OCI-LY7 (cell line): ENCODE measurements at places on chromosomes 1 and 21. TPM values are rescaled to one million over a fixed set of nuclear protein-coding genes. Genes with fewer than 3 reads are reported as not detected.

Gene GPR3
- total RNA-seq, result 0.22 and 0.25 TPM in 2 replicates

- DNase-seq, result no peak
Measured at GRCh38 chr1:101311146-101311920, 74.5 kb downstream of the S1PR1 start.

Gene IVL
- total RNA-seq, result not detected in 2 replicates

Gene CACNA1S
- not detected in 2 replicates for total RNA-seq

Gene FALEC
- 1.9 and 2.7 TPM in 2 replicates for total RNA-seq

GRCh38 chr1:186930238-186930637 lies 101.5 kb downstream of the PLA2G4A start:
- DNase-seq, result no peak

GRCh38 chr1:56125316-56125715 lies 454.0 kb downstream of the PLPP3 start:
- no peak for DNase-seq

Gene PLA2G2A
- not detected in 2 replicates for total RNA-seq

- no peak for DNase-seq
Measured at GRCh38 chr1:6269720-6270400, 9.0 kb upstream of the GPR153 start.

DNA sequence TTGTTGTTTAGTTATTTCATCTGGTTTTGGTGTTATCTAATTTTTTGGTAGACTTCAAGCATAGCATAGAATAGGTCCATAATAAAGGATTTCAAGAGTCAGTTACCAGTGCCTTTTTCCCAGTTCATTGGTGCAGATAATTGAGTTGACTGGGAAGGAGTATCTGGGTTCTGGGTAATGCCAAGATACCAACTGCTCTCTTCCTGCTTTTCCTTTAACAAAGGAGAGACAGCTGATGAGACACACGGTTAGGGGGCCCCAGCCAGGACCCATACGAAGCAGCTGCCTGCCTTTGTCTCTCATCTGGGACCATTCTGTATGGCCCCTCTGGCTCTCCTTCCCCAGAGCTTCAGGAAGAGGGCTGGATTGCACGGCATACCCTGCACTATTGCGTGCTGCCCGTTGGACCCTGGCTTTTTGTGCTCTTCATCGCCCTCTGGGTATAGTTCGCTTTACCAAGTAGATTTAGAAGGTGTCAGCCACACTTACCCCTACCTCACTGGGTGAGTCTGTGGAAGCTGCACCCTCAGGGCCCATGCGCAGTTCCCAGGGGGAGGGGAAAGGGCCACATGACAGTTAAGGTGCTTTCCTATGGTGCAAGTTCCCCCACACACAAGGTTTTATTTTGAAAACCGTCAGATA lies 7.0 kb downstream of the NAV1 start:
- DNase-seq, result no peak

GRCh38 chr1:232684371-232685105 lies 54.6 kb upstream of the SIPA1L2 start:
- no peak for DNase-seq

DNA sequence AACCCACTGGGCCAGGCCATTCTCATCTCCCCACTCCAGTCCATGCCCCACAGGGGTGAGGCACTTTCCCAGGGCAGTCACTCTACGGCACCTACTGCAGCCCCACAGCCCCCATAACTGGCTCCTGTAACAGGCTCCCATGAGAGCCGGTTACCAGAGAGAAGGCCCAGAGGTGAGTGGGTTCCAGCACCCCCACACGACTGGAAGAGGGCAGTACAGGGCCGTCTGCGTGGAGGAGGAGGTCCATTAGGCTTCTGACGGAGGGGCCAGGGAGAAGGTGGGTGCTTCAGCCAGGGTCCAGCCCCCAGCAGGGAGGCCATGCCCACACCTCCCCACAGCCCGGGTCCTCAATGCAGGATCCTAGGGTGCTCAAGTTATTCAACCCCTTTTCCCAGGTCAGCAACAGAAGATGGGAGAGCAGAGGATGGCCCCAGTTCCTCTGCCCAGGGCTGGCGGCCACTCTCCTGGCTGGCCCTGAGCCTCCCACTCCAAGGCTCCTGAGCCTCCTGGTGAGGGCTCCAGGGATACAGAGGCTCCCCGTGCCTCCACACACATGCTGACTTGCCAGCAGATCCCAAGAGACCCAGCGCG lies 1.6 kb downstream of the ACAP3 start:
- DNase-seq, result peak; percentile 62

Gene GPR37L1
- not detected in 2 replicates for total RNA-seq

Gene UBASH3A
- not detected in 2 replicates for total RNA-seq

DNA sequence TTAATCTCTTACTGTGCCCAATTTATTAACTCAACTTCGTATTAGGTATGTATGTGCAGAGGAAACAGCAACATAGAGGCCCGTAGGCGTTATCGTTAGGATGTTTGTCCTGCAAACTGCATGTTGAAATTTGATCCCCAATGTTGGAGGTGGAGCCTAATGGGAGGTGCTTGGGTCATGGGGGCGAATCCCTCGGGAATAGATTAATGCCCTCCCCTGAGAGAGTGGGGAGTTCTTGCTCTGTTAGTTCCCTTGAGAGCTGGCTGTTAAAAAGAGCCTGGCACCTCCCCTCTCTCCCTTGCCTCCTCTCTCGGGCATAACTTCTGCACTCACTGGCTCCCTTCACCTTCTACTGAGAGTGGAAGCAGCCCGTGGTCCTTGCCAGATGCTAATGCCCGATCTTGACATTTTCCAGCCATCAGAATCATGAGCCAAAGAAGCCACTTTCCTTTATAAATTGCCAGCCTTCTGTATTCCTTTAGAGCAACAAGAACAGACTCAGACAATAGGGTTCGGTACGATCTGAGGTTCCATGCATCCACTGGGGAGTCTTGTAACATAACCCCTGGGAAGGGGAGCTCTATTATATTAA lies 149.0 kb upstream of the RAB4A start:
- peak; percentile 33 for DNase-seq

Gene CYP4B1
- not detected in 2 replicates for total RNA-seq

Gene HES4
- total RNA-seq, result not detected in 2 replicates

DNA sequence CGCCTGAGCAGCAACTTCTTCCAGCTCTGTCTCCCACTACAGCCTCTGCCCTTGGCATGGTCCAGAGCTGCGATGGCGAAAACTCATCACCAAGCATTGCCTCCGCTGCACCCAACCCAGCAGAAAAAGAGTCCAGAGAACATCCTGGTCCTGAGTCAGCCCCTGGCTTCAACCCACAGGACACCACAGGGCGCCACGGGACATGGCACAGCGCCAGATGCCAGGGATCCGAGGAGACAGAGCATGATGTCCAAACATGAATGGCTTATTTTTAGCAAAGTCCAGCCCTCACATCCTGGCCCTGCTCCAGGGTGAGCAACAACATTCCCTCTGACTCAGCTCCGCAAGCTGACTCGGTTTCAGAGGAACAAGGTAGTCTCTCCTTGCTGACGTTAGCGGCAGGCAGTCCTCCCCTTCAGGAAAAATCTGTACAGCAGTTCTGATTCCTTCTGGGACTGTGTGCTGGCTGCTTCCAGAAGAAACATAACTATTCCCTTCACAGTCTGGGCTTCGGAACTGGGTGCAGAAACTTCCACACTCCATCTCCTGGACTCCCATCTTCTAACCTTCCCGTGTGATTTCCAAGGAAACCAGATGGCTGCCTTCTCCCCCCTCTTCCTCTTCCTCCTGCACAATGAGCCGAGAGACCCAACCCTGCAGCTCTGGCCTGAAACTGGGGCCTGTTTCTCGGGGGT lies 131.3 kb downstream of the TOMM20 start:
- no peak for DNase-seq

DNA sequence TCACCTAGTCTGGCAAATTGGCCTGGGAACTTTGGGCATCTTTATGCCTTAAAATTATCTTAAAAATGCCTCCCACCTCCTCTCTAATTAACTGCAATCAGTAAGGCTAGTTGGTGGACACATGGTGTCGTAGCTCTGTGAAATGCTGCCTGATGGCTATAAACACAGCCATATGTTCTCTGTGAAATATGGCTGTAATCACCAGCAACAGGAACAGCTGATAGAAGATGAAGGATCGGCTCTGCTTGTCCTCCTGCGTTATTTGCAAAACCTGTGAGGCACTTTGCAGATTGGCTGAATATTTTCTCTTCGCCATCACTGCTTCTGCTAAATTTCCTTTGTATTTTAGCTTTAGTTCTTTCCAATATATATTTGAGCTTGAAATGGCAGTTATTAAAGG lies 419.6 kb downstream of the RWDD3 start:
- no peak for DNase-seq

DNA sequence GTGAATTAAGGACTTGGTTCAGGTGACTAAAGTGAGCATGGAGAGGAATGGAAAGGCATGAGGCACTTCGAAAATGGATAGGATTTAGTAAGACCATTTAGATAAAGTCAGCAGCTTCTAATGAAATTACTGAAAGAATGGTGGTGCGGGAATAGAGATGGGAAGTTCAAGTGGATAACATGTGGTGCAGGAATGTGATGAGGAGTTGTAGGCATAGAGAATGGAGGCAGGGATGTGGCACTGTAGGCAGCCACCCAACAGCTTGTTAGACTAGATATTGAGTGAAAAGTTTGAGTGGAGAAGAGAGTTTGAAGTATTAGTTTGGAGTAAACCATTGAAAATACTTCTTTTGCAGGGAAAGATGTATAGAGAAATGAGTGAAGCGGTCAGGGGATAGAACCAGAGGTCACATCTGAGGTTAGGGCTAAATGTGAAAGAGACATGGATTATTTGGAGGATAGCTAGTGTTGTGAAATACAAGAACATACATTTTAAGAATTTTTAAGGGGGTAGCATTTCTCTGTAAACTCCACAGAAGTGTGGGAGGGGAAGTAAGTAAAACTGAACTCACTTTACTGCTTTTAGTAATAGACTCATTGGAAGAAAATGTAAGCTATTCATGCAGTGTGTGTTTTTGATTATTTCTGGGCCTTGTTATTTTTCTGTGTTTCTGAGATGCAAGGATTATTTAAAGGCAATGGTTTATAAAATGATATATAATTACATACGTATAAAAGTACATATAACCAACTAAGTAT lies 46.2 kb downstream of the DYRK1A start:
- no peak for DNase-seq

- DNase-seq, result no peak
Measured at GRCh38 chr21:45475797-45476570, 66.3 kb downstream of the SLC19A1 start.

- no peak for DNase-seq
Measured at GRCh38 chr21:9750341-9751086, 770.9 kb upstream of the TPTE start.

Gene GMEB1
- total RNA-seq, result 22.5 and 25.9 TPM in 2 replicates

DNA sequence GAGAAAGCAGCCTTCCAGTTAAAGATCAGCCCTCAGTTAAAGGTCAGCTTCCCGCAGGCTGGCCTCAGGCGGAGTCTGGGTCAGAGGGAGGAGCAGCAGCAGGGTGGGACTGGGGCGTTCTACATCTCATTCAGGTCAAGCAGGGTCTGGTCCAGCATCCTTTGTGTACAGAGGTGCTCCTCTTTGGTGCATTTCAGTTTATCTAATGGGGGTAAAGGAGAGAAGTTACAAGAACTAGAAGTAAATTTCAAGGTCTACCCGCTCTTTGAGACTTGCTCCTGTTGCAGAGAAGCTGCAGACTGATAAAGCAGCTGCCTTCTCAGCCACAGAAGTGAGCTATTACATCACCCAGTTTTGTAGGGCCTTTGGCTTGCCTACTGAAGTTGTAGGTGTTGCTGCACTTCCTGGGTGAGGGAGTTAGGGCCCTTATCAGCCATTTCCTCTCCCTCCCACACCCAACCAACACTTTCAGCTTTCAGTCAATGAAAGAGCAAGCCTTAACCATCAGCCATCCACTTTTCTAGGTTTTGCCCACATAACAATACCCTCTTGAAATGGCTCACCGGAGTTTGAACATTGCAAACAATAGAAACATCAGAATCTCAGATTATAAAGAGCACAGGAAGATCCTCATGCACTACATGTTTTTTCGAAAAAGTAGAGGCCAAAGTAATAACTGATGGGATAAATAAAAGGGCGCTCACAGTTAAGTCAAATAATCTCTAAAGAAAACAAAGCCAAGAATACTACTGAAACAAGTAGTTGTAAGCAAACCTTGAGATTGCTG lies 2.8 kb upstream of the NUP210L start:
- DNase-seq, result peak; percentile 75

DNA sequence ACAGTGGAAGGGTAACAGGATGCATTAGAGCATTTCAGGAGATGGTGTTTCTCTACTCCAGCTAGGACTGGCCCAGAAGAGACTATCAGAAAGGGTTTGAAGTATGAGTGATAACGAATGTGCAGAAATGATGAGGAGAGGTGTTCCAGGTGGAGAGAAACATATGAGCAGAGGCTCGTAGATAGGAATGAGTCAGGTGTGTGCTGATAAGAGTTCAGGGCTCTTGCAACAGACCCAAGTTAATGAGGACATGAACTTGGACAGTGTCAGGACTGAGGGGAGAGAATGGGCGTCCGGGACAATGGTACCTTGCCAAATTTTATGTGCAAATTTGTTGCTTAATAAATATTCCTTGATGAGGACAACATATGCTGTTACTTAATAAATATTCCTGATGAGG lies 183.9 kb upstream of the NFIA start:
- DNase-seq, result no peak

Gene NTMT2
- not detected in 2 replicates for total RNA-seq

Gene PHLDA3
- not detected in 2 replicates for total RNA-seq

GRCh38 chr1:36109041-36109679 lies 15.9 kb downstream of the COL8A2 start:
- no peak for DNase-seq

DNA sequence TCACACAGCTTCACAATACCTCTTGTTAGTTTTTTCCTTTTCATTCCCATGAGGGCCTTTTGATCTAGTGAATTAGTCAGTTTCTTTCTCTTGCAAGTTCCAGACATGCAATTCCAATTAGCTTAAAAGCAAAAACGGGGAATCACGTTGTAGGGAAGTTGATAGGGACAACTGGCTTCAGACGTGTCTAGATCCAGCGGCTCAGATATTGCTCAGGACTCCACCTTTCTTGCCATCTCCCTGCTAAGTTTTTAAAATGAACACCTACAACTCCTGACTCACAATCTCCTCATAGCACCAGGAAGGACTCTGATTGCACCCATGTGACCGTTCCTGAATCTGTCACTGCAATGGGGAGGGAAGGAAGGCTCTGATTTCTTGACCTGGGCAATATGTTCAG lies 63.8 kb upstream of the ARHGAP29 start:
- DNase-seq, result no peak

DNA sequence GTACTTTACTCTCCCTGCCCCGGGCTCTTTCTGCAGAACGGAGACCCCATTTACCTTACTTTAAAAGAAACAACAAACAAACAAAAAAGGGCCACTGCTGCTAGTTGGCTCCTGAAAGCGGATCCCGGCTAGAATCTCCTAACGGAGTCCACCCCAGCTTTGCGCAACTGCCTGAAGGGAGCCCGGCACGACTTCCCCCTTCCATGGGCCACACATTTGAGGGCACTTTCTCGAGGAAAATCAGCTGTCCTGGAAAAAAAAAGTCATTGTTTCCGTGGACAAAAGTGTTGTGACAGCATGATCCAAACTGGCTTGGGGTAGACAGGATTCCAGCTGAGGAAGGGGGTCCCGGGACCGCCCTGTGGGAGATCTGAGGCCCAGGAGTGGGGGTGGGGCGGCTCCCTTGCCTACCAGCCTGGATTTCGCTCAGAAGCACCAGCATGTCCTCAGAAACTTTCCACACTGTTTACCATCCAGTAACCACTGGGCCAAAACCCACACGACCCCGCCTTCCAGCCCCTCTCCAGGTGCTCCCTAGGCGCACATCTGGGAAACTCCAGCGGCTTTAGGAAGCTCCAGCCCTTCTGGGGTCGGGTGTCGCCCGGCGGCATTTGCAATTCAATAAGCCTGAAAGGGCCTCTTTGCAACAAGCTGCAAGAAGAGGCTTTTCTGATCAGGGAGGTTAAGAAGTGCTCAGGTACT lies 4.8 kb downstream of the RIPK4 start:
- no peak for DNase-seq

Gene FCGR2B
- 1.9 and 4.8 TPM in 2 replicates for total RNA-seq

Gene TNN
- total RNA-seq, result not detected in 2 replicates

- DNase-seq, result no peak
Measured at GRCh38 chr1:101957771-101958170, 39.0 kb downstream of the OLFM3 start.
